ENCODE measurements at places on chromosomes 7 and 10. TPM values are rescaled to one million over a fixed set of nuclear protein-coding genes. Genes with fewer than 3 reads are reported as not detected.

GRCh38 chr10:3784510-3785250, at the start of gene KLF6:
Gene KLF6, minus strand, starts transcription at chr10:3785209. Its CDS starts 195 bp downstream, at chr10:3785014.
- DNase-seq, result peak; percentile 43
- peak within 1 kb of the TSS; percentile 93 for H3K4me3 ChIP-seq
- peaks cover 49% of the 10 kb centered on the region for H3K36me3 ChIP-seq
- H3K4me1 ChIP-seq, result peaks cover 41% of the 10 kb centered on the region

Gene IFIT1B
- total RNA-seq, result not detected

DNA sequence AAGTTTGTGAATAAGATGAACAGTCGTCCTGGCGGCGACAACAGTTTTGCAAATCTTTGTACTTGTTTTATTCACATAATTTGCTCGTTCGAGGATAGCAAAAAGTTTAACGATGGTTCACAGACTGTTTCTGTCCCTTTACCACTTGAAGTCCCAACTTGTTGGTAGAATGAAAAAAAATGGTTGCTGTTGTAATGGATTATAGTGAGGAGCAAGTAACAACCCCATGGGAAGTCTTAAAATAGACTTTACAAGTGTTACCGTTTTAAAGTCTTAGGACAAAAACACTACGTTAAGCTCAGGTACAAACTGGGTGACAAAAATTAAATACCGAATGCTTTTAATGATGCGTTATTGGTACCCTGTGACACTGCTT, 589 bp downstream of the LSM8 start:
- no peaks in the 10 kb centered on the region for H3K27me3 ChIP-seq
- peak overlapping the region; percentile 98 for H3K27ac ChIP-seq
- DNase-seq, result no peak
- H3K4me1 ChIP-seq, result peaks cover 30% of the 10 kb centered on the region
- peaks cover 36% of the 10 kb centered on the region for H3K36me3 ChIP-seq

Gene CFAP46
- not detected for total RNA-seq

Gene FIS1
- total RNA-seq, result 86.5 TPM

Gene PLAC9
- not detected for total RNA-seq

Gene UPK3BL1
- total RNA-seq, result 23.8 TPM

- H3K36me3 ChIP-seq, result no peaks in the 10 kb centered on the region
- H3K27me3 ChIP-seq, result no peaks in the 10 kb centered on the region
- H3K27ac ChIP-seq, result no peak overlapping the region
- no peak for DNase-seq
Measured at GRCh38 chr7:79523436-79523835, 70.0 kb upstream of the MAGI2 start.

DNA sequence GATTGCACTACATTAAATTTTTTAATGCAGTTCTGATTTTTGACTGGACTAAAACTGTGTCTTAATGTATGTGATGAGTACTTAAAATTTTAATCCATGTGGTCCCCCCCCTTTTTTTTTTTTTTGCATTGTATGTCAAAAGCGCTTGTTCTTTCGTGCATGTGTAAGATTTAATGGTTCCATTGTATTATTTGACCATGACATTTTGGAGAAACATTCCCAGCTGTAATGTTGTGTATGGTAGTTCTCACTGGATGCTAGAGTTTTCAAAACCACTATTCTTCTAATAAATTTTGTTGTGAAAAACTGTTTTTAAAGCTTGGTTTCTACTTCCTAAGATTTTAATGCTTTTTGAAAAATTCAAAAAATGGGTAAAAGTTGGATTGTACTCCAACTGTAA, 132.0 kb downstream of the LCOR start:
- H3K36me3 ChIP-seq, result no peaks in the 10 kb centered on the region
- no peak overlapping the region for H3K4me3 ChIP-seq
- H3K4me1 ChIP-seq, result peaks cover 18% of the 10 kb centered on the region
- H3K27ac ChIP-seq, result no peak overlapping the region
- DNase-seq, result no peak
- no peaks in the 10 kb centered on the region for H3K27me3 ChIP-seq

- DNase-seq, result no peak
- H3K27ac ChIP-seq, result no peak overlapping the region
- H3K4me1 ChIP-seq, result no peaks in the 10 kb centered on the region
- no peak overlapping the region for H3K4me3 ChIP-seq
- peaks cover 14% of the 10 kb centered on the region for H3K27me3 ChIP-seq
Measured at GRCh38 chr10:100076750-100077149, 4.9 kb downstream of the CPN1 start.

- H3K27ac ChIP-seq, result no peak overlapping the region
- H3K27me3 ChIP-seq, result no peaks in the 10 kb centered on the region
- no peak overlapping the region for H3K4me3 ChIP-seq
- no peaks in the 10 kb centered on the region for H3K36me3 ChIP-seq
Measured at GRCh38 chr10:102676534-102677315, 32.4 kb downstream of the TRIM8 start.

GRCh38 chr7:137954614-137955013, 47.3 kb downstream of the CREB3L2 start:
- H3K4me3 ChIP-seq, result no peak overlapping the region
- peaks cover 9% of the 10 kb centered on the region for H3K4me1 ChIP-seq
- H3K27ac ChIP-seq, result no peak overlapping the region
- no peaks in the 10 kb centered on the region for H3K27me3 ChIP-seq

GRCh38 chr10:8897769-8898168, 843.3 kb downstream of the GATA3 start:
- peaks cover 4% of the 10 kb centered on the region for H3K36me3 ChIP-seq
- H3K27me3 ChIP-seq, result no peaks in the 10 kb centered on the region
- no peak for DNase-seq

DNA sequence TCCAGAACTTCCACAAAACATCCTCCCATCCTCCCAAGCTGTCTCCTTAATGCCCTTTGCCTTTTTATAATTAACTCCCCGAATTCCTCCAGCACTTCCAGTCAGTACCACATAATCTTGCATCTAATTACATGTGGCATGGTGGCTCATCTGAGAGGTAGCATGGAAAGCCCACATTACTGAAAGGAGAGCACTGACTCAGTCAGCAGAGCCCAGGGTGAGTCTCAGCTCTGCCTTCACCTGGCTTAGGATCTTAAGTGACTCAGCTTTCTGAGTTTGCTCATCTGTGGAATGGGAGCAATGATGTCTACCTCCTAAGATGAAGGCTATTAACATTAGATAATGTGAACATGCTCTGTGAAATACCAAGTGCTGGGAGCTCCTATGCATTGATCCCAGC, 433.9 kb downstream of the SORCS3 start:
- no peaks in the 10 kb centered on the region for H3K4me1 ChIP-seq
- DNase-seq, result no peak
- no peaks in the 10 kb centered on the region for H3K36me3 ChIP-seq
- H3K27ac ChIP-seq, result no peak overlapping the region
- H3K4me3 ChIP-seq, result no peak overlapping the region

Gene PPP1R3C
- 0.94 TPM for total RNA-seq

DNA sequence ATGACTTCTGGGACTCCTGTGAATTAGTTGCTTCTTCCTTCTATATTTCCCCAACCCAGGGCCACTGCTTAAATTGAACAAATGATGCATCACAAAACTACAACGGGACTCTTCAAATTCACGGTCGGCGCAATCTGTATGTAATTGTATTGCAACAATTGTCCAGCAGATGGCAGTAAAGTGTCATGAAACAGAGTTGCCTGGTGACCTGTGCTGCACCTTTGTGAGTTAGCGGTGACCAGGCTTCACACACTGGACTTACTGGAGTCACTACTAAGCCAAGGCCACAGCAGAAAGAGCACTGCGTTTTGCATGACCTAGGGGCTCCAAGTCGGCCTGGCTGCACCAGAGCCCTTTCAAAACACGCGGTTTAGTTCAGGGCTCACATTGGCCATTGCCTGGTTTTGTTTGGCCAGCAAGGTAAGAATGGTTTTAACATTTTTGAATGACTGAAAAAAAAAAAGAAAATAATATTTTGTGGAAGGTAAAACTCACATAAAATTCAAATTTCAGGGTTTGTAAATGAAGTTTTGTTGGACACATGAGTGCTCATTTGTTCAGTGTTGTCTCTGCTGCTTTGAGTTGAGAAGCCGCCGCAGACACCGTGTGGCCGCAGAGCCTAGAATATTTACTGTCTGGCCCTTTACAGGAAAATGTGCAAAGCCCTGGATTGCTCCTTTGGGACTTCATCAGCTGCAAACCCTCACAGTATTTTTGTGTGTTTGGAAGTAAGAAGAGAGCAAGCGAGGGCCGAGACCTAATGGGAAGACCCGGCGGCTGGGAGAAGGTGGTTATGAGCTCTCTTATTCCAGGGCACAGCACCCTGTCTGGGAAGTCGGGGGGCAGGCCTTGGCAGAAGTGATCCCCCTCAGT, 23.2 kb upstream of the ZNF32 start:
- peak; percentile 53 for DNase-seq
- no peak overlapping the region for H3K27ac ChIP-seq
- H3K4me1 ChIP-seq, result peaks cover 3% of the 10 kb centered on the region
- H3K36me3 ChIP-seq, result no peaks in the 10 kb centered on the region

- peaks cover 36% of the 10 kb centered on the region for H3K4me1 ChIP-seq
- no peaks in the 10 kb centered on the region for H3K27me3 ChIP-seq
- H3K36me3 ChIP-seq, result peaks cover 11% of the 10 kb centered on the region
- no peak for DNase-seq
Measured at GRCh38 chr7:155724327-155725005, 80.0 kb downstream of the RBM33 start.

- H3K4me3 ChIP-seq, result no peak overlapping the region
- H3K27ac ChIP-seq, result no peak overlapping the region
- no peaks in the 10 kb centered on the region for H3K27me3 ChIP-seq
Measured at GRCh38 chr10:28190196-28190595, 112.7 kb downstream of the MPP7 start.

DNA sequence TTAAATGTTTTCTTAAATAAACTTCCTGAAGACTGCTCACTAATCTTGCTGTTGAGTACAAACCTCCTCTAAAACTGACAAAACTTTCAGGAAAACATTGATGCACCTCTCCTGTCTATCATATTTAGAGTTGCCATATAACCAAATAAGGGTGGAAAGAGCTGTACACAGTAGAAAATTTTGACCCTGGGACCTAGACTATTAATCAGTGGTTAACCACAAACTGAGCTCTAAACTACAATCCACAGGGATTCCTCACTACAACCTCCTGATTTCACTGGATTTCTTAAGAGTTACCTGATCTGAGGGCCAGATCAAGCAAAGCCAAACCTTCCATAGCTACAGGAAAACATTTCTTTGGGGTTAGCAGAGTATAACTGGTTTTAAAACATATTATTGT, 39.9 kb upstream of the WNT16 start:
- H3K4me1 ChIP-seq, result peaks cover 13% of the 10 kb centered on the region
- no peak overlapping the region for H3K27ac ChIP-seq
- DNase-seq, result no peak
- H3K36me3 ChIP-seq, result peaks cover 2% of the 10 kb centered on the region

Gene CDC14C
- total RNA-seq, result not detected

Gene DENND2A
- total RNA-seq, result not detected

GRCh38 chr7:49295146-49295545, 370.8 kb downstream of the CDC14C start:
- H3K4me3 ChIP-seq, result no peak overlapping the region
- no peaks in the 10 kb centered on the region for H3K4me1 ChIP-seq
- H3K27ac ChIP-seq, result no peak overlapping the region
- H3K27me3 ChIP-seq, result no peaks in the 10 kb centered on the region
- no peaks in the 10 kb centered on the region for H3K36me3 ChIP-seq
- DNase-seq, result no peak

GRCh38 chr10:114593240-114593792, 64.8 kb downstream of the ABLIM1 start:
- H3K36me3 ChIP-seq, result no peaks in the 10 kb centered on the region
- H3K4me1 ChIP-seq, result no peaks in the 10 kb centered on the region
- H3K27me3 ChIP-seq, result peaks cover 2% of the 10 kb centered on the region
- DNase-seq, result no peak
- no peak overlapping the region for H3K27ac ChIP-seq

DNA sequence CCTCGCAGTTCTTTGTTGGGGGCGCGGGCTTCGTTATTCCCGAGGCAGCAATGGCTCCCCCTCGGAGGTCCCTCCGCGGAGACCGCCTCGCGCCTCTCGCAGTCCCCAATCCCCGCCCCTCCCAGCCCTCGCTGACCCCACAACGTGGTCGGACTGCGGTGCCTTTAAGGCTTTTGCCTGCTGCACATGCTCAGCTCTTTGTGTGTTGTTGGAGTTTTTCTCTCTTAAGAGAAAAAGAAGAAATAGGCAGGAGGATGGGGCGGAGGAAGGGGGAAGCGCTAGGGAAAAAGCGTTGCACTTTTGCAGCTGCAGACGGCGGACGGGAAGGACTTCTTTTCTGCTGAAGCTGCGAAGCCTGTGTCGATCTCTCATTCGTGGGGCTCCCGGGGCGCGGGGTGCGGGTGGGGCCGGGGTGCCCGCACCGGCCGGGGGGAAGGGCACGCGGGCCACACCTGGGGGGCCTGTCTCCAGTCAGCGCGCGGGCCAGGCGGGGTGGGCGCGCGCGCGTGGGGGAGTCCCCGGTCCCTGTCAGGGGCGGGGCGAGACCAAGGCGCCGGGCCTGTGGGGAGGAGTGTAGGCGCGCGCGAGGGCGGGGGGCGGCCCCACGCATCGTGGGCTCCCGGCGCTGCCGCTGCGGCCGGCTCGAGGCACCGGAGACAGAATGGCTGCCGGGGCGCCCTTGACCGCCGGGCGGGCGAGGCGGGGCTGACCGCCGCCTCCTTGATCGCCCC, 445 bp upstream of the ATRNL1 start:
- peaks cover 2% of the 10 kb centered on the region for H3K36me3 ChIP-seq
- H3K27me3 ChIP-seq, result peaks cover 38% of the 10 kb centered on the region
- peak overlapping the region; percentile 74 for H3K4me3 ChIP-seq
- H3K27ac ChIP-seq, result peak overlapping the region; percentile 34
- DNase-seq, result peak; percentile 25
- peaks cover 8% of the 10 kb centered on the region for H3K4me1 ChIP-seq

- DNase-seq, result no peak
- no peaks in the 10 kb centered on the region for H3K36me3 ChIP-seq
- peaks cover 4% of the 10 kb centered on the region for H3K4me1 ChIP-seq
- peaks cover 17% of the 10 kb centered on the region for H3K27me3 ChIP-seq
- no peak overlapping the region for H3K4me3 ChIP-seq
Measured at GRCh38 chr10:17348501-17349349, 105.7 kb downstream of the ST8SIA6 start.

DNA sequence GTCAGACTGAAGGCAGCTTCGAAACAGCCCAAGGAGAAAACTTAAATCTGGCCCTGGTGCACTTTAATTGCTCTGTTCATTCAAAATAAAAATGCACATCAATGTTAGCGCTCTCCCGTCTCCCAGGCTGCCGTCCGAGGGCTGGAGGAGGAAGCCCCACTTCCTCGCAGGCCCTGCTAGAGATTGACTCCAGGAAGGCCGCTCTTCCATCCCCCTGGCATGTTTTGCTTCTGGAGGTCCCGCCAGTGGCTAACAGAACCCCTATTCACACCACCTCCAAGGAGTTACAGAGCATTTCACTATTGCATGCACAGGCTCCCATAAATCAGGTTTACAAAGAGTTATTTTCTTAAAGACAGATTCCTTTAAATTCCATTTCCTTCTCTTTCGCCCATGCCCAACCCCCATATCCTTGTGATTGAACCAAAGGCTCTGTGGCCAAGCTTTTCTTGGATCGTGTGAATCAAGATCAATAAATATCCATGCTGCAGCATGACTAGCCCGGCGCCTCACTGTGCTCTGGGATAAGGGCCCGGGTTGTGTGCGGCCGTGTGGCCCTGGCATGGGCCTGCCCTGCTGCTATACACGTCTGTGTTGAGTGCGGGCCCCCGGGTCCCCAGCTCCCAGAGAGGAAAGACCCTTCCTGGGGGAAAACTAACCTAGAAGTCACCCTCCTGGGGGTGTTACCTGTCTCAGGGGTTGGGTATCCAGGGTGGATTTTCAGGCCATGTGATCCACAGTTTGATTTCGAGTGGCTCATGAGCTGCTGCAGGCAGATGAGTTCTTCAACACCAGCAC, 118.7 kb upstream of the GDF10 start:
- H3K27ac ChIP-seq, result no peak overlapping the region
- peak; percentile 16 for DNase-seq
- no peaks in the 10 kb centered on the region for H3K36me3 ChIP-seq
- H3K4me1 ChIP-seq, result peaks cover 8% of the 10 kb centered on the region
- H3K27me3 ChIP-seq, result no peaks in the 10 kb centered on the region
- no peak overlapping the region for H3K4me3 ChIP-seq
